ENCODE measurements at places on chromosomes 4 and X.

DNA sequence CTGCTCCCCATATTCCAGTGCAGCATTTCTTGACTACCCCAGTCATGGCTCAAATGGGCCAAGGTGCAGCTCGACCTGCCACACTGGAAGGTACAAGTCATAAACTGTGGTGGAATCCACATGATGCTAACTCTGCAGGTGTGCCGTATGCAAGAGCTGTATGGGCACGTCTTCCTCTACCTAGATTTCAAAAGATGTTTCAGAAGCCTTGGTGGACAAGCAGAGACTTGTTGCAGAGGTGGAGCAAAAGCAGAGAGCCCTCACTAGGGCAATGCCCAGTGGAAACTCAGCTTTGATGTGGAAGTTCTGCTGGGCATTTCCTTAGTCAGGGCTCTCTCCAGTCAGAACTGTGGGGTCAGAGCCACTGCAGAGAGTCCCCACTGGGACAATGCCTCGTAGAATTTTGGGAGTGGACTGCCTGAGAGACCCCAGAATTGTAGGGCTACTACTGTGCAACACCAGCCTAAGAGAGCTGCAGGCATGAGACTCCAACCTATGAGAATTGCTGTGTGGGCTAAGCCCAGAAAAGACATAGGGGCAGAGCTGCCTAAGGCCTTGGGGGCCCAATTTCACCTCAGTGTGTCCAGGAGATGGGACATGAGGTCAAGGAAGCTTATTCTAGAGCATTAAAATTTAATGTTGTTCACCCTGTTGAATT lies 65.7 kb downstream of the BEX3 start:
- DNase-seq: no peak

- DNase-seq: no peak
These were observed 942 bp upstream of the APLN start for GRCh38 chrX:129655547-129656249.

- no peak for DNase-seq
These were observed 205.3 kb upstream of the KLF8 start for GRCh38 chrX:56026815-56027214.

- peak; percentile 19 for DNase-seq
These were observed 39.7 kb downstream of the CLDN2 start for GRCh38 chrX:106959901-106960300.

DNA sequence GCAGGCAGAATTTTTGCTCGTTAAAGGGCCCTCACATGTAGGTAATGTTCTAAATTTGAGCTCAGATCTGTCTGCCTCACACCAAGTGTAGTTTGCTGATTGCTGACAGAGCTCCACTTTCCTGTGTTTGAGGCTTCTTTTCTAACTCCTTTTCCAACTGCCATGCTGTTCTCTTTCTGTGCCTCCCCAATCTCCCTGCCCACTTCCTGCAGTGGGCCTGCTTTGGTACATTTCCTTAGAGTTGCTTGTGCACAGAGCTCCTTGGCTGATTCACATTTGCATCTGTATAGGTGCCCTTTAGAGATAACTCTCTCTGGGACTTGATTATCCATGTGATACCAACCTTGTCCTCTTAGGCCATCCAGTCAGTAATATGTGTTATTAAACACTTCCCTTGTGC lies 4.5 kb downstream of the MED28 start:
- DNase-seq: peak; percentile 41

DNA sequence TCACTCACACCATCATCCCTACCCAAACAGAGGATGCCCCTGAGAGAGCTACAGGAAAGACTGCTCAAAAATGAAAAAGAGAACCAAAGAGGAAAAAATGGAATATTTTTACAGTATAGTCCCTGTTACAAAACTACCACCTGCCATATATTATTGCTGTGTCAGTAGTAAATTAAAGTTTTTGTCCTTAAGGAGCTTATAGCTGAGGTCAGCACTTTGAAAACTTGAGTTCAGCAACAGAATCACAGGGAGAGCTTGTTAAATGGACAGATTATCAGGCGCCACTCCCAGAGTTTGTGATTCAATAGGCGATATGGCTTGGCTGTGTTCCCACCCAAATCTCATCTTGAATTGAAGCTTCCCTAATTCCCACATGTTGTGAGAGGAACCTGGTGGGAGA lies 71.9 kb upstream of the FAM9A start:
- no peak for DNase-seq

GRCh38 chrX:45806410-45807121 lies 605.9 kb upstream of the DIPK2B start:
- peak; percentile 78 for DNase-seq

DNA sequence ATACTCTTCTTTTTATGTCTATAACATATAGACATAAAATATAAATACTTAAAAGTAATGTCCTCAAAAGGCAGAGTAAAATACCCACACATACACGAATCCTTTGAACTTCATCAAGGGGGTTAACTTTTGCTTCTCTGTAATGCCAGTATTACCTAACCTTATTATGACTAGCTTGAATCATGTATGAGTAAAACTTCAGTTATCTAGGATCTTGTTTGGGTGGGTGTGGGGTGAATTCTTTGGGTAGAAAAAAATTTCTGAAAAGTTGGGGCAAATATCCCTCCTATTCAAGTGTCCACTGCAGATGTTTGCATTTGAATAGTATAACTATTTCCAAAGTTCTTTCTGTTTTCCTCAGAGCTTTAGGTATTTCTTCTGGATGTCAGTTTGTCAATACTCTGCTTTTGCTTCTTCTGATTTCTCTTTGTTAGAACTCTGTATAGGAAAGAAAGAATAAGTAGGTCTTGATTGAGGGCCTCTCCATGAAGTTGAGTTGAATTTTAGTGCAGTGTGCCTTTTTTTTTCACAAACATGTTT lies 173.8 kb downstream of the ADGRL3 start:
- DNase-seq: no peak

DNA sequence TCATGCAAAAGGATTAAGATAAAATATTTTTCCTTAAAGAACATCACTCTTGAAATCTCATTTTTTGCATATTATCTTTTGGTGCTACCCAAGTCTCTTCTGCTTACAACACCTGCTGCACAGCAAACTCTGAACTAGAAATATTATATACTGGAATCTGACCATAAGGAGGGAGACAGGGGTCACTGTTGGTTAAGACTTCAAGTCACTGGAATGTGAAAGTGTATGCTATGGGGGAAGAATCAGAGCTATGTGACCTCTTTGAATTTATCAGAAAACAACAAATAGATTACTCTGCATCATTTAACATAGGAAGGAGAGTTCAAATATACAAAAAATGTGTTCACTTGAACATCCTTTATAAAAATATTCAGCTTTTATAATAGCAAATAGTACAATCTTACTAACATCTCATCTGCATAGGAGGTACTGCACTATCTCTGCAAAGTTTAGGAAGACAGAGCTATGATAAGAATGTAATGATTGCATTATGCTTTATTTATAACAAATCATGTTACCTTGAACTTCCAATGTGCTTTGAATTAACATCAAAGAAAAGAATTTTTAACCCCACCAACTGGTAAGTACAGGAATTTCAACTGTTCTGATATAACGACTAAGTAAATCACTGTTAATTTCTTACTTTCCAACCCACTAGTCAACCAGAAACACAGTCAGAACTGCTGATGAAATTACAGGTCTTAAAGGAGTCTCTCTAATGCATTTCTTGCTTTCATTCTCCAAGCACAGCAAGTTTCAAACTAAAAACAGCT lies 69.8 kb downstream of the ZNF827 start:
- DNase-seq: peak; percentile 44

DNA sequence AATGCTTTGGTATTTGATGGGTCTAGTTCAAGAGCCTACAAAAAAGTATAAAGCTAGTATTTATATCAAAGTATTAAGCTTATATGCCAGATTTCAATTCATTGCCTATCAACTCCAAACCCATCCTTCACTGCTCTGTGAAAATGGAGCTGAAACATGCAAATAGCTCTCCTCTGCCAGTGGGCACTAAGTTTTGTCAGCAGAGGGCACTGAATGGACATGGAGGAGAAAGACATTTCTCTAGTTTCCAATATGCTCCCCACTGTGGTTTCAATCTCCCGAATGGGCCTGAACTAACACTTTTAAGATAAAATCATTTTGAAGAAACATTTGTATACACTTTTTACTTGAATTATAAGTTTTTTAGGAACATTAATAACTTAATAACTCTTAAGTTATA lies 12.4 kb downstream of the PPID start:
- peak; percentile 54 for DNase-seq

DNA sequence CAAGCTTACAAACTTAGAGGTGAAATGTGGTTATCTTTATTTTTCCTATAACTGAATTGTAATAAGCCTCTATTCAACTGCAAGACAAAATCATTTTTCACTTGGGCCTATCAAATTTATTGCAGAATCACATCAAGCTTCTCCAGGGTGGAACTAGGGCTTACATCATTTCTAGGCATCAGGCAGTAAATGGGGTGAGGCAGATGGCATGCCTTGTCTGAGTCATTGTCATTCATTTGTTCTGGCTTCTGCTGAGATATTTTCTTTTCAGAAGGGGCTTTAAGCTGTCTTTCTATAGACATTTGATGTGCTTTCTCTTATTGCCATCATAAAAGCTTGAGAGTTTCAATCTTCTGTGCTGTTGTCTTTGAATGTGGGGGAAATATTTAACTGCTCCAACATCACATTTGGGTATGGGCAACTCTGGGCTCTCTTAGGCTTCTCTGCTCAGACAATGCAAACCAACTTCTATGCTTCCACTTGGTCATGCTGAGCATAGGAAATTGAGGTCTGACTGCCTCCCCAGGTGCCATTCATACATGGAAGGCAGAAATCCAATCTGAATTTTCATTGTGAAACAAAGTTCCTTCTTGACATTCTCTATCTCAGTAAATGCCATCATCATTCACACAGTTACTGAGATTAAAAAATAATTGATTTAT lies 225.8 kb upstream of the GIMD1 start:
- no peak for DNase-seq

- DNase-seq: peak; percentile 38
These were observed 67.7 kb downstream of the MID1IP1 start for GRCh38 chrX:38868941-38869401.

GRCh38 chrX:97398030-97398551 lies 514.4 kb downstream of the RPA4 start:
- DNase-seq: no peak

GRCh38 chr4:2250357-2251072 lies 8.6 kb upstream of the HAUS3 start:
- DNase-seq: no peak

GRCh38 chr4:184477201-184477999 lies 3.0 kb upstream of the IRF2 start:
- no peak for DNase-seq

DNA sequence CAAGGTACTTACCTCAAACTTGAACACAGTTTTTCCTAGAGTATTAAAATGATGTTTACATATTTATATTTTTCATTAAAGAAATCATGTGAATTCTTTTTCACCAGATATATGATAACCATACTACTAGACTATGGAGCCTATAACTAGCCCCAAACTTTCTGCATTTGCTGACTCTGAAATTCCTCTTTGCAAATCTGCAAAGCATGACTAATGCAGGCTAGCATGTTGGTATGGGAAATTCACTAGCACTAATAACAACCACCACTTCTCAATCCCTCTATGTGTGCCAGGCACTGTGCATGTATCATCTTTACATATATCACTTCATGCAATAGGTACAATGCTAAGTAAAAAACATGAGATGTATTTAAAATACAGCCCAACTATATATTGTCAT lies 51.1 kb downstream of the SLC10A7 start:
- DNase-seq: no peak

DNA sequence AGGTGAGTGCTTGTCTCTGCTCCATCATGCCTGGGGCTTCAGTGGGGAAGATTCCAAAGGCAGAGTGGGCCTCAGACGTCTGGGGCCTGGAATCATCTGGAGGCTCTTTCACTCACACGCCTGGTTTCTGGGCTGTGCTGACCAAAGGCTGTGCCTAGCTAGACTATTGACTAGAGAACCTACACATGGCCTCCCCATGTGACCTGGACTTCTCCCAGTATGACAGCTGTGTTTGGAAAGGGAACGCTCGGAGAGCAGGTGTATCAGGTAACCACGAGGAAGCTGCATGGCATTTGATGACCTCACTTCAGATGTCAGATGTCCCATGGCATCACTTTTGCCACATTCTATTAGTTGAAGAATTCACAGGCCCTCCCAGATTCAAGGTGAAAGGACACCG lies 51.0 kb downstream of the ADGRL3 start:
- DNase-seq: no peak

DNA sequence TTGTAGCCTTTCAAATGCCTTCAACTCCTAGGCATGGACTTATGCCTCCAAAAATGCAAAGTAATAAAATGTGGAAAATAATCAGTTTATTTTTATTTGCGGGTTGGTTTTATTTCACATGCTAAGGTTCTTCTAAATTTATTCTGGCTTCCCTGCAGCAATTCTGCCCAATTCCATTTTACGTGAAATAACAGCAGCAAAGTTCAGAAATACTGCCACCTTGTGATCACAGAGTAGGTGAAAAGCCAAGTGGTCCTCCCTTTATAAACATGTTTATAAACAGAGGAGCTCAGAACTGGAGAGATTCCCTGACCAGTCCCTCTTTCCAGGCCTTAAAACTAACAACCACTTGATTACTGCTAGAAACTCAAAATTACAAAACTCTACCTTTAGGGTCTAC lies 14.7 kb upstream of the DCHS2 start:
- peak; percentile 54 for DNase-seq

GRCh38 chrX:107374132-107374531 lies 75.3 kb upstream of the FRMPD3 start:
- DNase-seq: no peak

DNA sequence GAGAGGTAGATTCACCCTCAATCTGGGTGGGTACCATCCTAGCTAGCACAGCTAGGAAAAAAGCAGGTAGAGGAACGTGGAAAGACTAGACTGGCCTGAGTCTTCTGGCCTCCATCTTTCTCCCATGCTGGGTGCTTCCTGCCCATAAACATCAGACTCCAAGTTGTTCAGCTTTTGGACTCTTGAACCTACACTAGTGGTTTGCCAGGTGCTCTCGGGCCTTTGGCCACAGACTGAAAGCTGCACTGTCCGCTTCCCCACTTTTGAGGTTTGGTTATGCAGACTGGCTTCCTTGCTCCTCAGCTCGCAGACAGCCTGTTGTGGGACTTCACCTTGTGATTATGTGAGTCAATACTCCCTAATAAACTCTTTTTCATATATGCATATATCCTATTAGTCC lies 36.4 kb upstream of the UGT2B4 start:
- no peak for DNase-seq

GRCh38 chr4:6665320-6665654 lies 24.8 kb downstream of the MRFAP1 start:
- DNase-seq: no peak
